ENCODE measurements at places on chromosomes 7 and 10. TPM values are rescaled to one million over a fixed set of nuclear protein-coding genes. Genes with fewer than 3 reads are reported as not detected.

- no peak overlapping the region for H3K27ac ChIP-seq
- no peaks in the 10 kb centered on the region for H3K4me1 ChIP-seq
- H3K4me3 ChIP-seq: no peak overlapping the region
- no peaks in the 10 kb centered on the region for H3K36me3 ChIP-seq
- no peaks in the 10 kb centered on the region for H3K27me3 ChIP-seq
- no peak for DNase-seq
These were observed 97.1 kb downstream of the GALNT11 start for GRCh38 chr7:152122540-152122939.

DNA sequence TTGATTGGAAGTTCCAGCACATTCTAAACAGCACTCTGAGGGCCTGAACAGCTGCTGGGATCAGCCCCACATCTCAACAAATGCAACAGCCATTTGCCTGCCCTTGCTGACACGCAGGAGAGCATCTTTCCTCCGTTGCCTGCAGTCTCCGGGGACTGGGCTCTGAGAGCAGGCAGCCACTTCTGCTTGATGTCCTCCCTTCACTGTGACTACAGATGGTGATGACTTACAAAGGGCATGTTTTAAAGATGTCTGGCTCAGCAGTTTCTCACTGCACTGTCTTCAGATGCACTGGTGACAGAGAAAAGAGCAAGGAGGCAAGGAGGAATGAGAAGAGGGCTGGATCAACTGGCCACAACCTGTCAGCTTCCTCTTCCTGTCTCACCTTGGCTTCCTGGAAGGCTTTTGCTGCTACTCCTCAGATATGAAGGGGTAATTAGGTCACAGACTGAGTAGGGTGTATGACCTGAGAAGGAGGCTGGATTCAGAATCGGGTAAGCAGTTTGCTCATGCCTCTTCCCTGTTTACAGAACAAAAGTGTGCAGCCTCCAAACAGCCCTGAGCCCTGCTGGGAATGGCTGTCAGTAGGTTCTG, 143.5 kb upstream of the GHITM start:
- no peak overlapping the region for H3K27ac ChIP-seq
- H3K27me3 ChIP-seq: no peaks in the 10 kb centered on the region
- no peaks in the 10 kb centered on the region for H3K36me3 ChIP-seq
- no peaks in the 10 kb centered on the region for H3K4me1 ChIP-seq

ARMC3 gene
- total RNA-seq: 5.0 TPM

DNA sequence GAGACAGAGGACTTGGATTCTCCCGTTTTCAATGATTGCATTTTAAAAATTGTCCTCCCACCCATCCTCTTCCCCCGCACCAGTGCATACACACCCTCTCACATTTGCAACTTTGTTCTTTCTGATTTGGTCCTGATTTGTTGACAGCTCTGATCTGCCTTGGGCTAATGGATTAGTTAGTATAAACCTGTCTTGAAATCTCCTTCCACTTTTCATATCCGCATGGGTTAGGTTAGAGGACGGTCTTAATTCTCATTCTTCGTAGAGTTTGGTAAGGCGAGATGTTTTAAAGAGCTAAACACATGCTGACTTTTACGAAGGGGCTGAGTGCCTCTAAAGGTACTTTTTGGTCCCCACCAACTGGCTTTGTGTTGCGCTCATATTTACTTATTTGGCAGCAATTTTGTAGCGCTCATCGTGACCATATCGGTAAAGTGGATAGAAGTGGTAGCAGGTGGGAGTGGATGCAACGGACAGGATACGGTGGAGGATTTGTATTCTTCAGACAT, 1.1 kb downstream of the AHR start:
- H3K36me3 ChIP-seq: no peaks in the 10 kb centered on the region
- DNase-seq: no peak
- H3K27ac ChIP-seq: peak overlapping the region; percentile 88

- H3K36me3 ChIP-seq: no peaks in the 10 kb centered on the region
- no peak overlapping the region for H3K4me3 ChIP-seq
- H3K27ac ChIP-seq: no peak overlapping the region
- H3K4me1 ChIP-seq: no peaks in the 10 kb centered on the region
- no peaks in the 10 kb centered on the region for H3K27me3 ChIP-seq
- no peak for DNase-seq
These were observed 24.7 kb downstream of the NOD1 start for GRCh38 chr7:30453921-30454320.

- H3K27me3 ChIP-seq: no peaks in the 10 kb centered on the region
- no peaks in the 10 kb centered on the region for H3K36me3 ChIP-seq
- no peak overlapping the region for H3K4me3 ChIP-seq
- DNase-seq: no peak
- no peak overlapping the region for H3K27ac ChIP-seq
- no peaks in the 10 kb centered on the region for H3K4me1 ChIP-seq
These were observed 242.1 kb upstream of the SP4 start for GRCh38 chr7:21185653-21186265.

DNA sequence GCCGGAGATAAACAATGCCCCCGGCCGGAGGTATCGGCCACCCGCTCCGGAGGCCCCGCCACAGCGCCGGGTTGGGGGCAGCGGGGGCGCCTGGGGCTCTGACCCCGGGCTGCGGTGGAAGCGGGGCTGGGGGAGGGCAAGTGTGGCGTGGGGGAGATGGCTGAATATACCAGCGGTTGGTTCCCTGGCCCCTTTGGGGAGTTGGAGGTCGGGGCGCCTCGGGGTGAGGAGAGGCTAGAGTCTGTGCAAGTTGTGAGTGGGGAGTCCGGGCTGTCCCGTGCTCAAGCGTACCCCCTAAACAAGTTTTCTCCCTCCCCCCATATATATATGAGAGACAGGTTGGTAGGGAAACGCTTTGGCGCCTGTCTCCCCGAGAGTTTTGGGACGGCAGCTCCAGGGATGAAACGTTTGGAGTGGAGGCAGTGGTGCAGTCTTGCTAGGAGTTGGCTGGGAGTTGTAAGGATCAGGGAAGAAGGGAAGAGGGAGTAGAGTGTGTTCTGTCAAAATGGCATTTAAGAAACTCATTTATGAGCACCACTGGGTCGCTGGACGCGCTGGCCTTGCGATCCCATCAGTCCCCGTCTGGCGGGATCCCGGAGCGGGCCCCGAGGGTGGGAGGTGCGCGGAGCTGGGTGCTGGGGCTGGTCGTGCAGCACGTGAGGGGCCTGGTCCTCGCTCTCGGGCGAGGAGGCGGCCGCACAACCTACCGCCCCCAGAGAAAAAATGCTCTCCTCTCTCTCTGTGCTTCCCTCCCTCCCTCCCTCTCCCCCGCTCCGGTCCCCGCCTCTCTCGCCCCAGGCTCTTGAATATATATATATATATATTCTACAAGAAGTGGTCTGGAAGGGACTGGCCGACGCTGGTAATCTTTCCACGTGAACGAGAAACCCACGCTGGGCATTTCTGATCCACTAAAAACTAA, 1.1 kb downstream of the TET1 start:
- DNase-seq: no peak
- H3K4me3 ChIP-seq: peak overlapping the region; percentile 79
- H3K27me3 ChIP-seq: no peaks in the 10 kb centered on the region
- H3K4me1 ChIP-seq: no peaks in the 10 kb centered on the region

DNA sequence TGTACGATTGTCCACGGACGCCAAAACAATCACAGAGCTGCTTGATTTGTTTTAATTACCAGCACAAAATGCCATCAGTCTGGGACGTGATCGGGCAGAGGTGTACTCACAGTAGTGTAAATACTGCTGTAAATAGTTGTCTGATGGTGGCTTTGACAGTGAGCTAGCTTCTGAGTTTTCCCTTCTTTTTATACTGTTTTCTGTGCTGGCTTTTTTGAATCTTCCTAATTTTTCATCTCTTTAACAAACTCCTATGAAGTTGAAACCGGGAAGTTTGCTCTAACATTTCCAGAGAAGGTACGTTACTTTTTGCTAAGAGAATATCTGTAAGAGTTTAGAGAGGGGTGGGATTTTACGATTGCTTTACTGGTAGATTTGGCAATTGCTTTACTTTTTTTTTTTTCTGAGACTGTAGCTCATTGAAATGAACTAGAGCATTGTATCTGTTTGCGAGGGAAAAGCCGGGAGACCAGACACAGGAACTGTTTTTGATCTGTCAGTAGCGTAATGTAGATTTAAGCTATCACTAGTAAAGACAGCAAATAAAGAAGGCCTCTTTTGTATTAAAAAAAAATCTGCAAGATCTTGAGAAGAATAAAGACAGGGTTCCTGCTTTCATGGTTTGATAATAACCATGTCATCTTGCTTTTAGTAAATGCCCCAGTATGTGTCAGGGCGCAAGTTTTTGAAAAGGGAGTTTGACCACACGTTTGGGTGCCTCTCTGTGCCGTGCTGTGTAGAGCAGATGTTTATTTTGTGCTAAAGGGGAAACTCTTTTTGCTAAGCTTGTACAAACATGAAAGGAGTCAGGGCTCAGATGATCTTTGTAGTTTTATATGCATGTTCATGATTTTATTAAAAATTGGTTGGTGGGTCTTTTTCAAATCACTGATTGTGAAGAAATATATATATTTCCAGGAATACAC, 712 bp downstream of the FOXP2 start:
- no peaks in the 10 kb centered on the region for H3K36me3 ChIP-seq
- H3K27ac ChIP-seq: peak overlapping the region; percentile 45

SLIT1 gene
- total RNA-seq: 0.59 TPM

- H3K27me3 ChIP-seq: no peaks in the 10 kb centered on the region
- no peak overlapping the region for H3K27ac ChIP-seq
- H3K36me3 ChIP-seq: no peaks in the 10 kb centered on the region
- H3K4me1 ChIP-seq: no peaks in the 10 kb centered on the region
- DNase-seq: no peak
These were observed 209.6 kb upstream of the PLXNA4 start for GRCh38 chr7:132785870-132786269.

H2AZ2 gene
- 111 TPM for total RNA-seq

DNA sequence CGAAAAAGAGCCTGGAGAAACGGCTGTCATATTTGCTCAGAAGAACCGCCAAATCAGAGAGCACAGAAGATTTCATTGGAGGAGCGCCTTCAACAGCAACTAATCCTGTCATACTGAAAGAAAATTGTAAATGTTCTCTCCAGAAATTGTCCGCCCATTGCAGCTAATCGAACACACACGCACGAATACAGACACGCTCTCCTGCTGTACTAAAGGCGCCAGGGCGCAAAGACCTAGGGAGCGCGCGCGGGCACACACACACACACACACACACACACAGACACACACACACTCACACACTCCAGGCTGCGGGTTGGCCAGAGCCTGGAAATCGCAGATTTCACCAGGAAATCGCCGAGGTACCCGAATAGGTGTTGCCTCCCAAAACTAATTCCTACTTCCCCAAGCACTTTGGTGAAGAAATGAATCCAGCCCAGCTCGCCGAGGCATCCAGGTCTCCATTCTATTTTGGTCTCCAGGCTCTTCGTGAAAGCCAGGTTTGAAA, at the start of gene CHRM2:
Gene CHRM2 (plus strand): TSS at position 157 of the 505 bp plus-strand sequence. CDS start 146,214 bp downstream, outside the sequence.
- no peak within 1 kb of the TSS for H3K27ac ChIP-seq
- H3K27me3 ChIP-seq: peaks cover 21% of the 10 kb centered on the region
- H3K4me3 ChIP-seq: no peak within 1 kb of the TSS
- no peak for DNase-seq
- H3K36me3 ChIP-seq: no peaks in the 10 kb centered on the region

GRCh38 chr7:129786825-129787563, 165.8 kb downstream of the UBE2H start:
- peaks cover 20% of the 10 kb centered on the region for H3K27me3 ChIP-seq
- no peak for DNase-seq
- H3K4me3 ChIP-seq: no peak overlapping the region
- H3K36me3 ChIP-seq: no peaks in the 10 kb centered on the region
- H3K27ac ChIP-seq: no peak overlapping the region
- peaks cover 5% of the 10 kb centered on the region for H3K4me1 ChIP-seq

- no peaks in the 10 kb centered on the region for H3K4me1 ChIP-seq
- H3K4me3 ChIP-seq: no peak overlapping the region
These were observed 25.2 kb upstream of the VAX1 start for GRCh38 chr10:117163061-117163953.

MPP7 gene
- total RNA-seq: 16.1 TPM

PAOX gene
- total RNA-seq: 17.5 TPM

- no peaks in the 10 kb centered on the region for H3K36me3 ChIP-seq
- DNase-seq: no peak
- no peak overlapping the region for H3K27ac ChIP-seq
- no peaks in the 10 kb centered on the region for H3K4me1 ChIP-seq
- no peaks in the 10 kb centered on the region for H3K27me3 ChIP-seq
- no peak overlapping the region for H3K4me3 ChIP-seq
These were observed 19.0 kb upstream of the DMBT1 start for GRCh38 chr10:122541541-122542002.

GNAI1 gene
- 30.2 TPM for total RNA-seq

HOXA1 gene
- not detected for total RNA-seq

- peaks cover 8% of the 10 kb centered on the region for H3K4me1 ChIP-seq
- no peak for DNase-seq
- peaks cover 8% of the 10 kb centered on the region for H3K27me3 ChIP-seq
- peak overlapping the region; percentile 25 for H3K4me3 ChIP-seq
- H3K36me3 ChIP-seq: no peaks in the 10 kb centered on the region
These were observed 26.2 kb downstream of the ABLIM1 start for GRCh38 chr10:114631666-114632417.

ASB10 gene
- not detected for total RNA-seq

DNA sequence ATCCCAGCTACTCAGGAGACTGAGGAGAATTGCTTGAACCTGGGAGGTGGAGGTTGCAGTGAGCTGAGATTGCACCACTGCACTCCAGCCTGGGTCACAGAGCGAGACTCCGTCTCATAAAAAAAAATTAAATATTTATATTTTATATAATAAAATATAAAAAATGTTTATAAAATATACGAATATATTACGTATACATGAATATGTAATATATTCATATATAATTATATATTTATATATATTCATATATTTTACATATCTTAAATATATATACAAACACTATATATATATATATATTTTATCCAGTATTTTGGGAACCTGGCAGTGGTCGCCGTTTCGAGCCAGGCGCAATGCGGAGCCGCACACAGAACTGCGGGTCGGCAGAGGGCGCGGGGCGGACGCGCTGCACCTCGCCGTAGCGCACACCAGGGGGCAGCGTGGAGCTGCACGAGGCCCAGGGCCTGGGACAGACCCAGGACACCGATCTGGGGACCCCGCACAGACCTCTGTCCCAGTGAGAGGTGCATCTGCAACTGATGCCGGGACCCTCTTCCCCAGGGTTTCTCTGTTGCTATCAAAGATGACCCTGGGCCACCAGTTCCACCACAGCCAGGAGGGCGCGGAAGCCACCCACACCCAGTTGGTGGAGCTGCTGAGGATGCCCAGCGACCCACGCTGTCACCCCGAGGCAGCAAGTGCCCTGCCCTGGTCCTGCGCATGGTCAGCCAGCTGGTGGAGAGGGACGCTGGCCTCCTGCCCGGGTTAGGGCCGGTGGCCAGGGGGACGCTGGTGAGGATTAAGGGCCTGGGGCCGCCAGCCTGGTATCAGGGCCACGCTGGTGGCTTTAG, 22.7 kb downstream of the AP5Z1 start:
- no peaks in the 10 kb centered on the region for H3K27me3 ChIP-seq
- H3K4me3 ChIP-seq: no peak overlapping the region
- DNase-seq: no peak
- H3K4me1 ChIP-seq: no peaks in the 10 kb centered on the region
- no peak overlapping the region for H3K27ac ChIP-seq
- H3K36me3 ChIP-seq: no peaks in the 10 kb centered on the region
